PC-3 (cell line): ENCODE measurements at places on chromosomes 11 and 22.

DNA sequence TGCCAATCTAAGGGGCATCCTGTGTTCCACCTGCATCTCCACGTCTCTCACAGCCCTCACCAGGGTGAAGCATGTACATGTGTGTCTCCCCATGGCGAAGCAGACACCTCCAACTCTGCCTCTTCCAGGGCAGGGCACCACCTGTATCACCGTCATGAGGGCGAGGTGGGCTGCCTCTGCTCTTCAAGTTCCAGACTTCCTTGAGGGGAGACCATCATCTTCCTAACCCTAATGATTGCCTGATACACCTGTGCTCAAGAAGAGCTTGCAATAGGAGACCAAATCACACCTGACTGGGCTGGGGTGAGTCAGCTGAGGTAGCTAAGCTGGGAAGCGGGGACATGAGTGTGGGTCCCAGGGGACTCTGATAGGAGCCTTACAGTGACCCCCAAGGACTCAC is 43.7 kb downstream of the GAB4 start:
- no peak for DNase-seq

- peak; percentile 78 for DNase-seq
Measured at GRCh38 chr22:45268958-45269844, 15.5 kb upstream of the UPK3A start.

- DNase-seq, result no peak
Measured at GRCh38 chr11:7167976-7168740, 79.4 kb downstream of the RBMXL2 start.

DNA sequence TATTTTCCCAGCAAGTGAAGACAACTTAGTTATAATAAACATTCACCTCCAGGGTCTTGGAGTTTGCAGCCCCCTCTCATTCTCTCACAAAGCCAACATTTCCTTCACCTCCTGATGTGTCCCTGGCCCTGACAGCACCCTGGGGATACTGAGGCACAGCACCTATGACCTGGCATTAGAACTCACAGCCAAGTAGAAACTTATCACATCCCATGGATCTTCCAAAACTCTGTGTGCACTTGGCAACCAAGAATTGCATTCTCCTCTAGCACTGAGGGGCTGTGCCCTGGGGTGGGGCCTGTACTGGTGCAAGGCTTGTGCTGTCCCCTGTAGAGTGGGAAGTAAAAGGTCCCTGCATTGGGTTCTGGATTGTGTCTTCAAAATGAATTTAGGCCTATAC is 116.7 kb upstream of the IGLL5 start:
- no peak for DNase-seq

GRCh38 chr22:49392841-49393510 is 434.7 kb downstream of the BRD1 start:
- DNase-seq, result no peak

DNA sequence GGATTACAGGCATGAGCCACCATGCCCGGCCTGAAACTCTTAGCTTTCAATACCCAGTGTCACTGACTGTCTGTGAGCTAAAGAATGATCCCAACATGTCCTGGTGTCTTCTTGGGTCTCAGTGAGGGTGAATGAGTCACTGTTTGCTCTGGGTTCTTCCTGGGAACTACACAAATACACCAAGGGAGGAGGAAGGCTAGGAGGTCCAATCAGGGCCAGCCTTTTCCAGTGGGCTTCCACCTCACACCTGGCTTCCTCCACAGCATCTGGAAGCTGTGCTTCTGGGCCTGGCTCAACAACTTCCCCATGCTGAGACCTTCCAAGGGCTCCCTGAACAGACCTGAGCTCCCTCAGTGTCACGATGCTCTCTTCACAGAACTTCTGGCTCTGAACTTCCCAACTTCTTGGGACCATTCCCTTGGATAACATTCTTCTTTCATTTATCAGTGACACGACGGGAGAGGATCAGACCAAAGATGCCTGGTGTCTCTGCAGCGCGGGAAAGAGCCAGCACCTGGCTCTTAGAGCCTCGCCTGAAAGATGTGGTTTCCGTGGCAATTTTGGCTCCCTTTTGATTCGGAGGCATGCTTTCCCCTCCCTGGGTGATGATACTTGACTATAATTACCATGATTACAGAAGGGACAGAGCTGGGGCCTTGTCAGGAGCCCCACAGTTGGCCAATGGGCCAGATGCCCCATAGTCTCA is 22.3 kb upstream of the CHRM4 start:
- peak; percentile 74 for DNase-seq

DNA sequence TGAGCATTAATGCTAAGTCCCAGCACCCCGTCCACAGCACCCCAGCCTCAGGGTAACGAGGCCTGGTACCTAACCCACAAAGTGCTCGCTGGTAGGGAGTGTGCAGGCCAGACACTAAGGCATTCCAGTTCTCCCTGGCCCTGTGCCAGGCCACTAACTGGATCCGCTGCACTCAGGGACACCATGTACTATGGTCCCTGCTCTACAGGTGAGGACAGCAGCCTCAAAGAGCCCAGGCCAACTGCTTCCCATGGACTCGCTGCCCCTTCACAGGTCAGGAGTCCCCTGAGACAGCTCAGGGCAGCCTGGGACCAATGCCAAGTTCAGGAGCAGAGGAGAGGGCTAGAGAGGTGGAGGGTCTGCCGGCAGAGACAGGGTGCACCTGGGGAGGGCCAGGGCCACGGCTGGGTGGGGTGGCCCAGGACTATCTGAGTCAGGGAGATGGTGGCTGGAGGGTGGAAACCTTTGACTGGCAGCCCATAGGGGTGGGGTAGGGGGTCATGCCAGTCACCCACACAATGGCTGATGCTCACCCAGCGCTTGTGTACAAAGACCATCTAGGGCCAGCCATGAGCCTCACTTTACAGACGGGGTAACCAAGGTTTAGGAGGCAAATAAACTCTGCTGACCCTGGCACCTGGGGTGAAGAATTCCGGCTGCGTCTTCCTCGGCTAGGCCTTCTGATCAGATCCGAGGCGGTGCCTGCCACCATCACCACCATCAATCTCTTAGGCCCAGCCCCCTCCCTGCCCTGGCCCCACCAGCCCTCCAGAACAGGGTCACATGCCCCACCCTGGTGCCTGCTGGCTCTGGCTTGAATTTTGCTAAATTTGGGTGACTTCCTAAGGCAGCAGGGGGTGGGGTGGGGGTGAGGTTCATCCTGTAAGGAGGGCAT is 5.6 kb downstream of the OSBPL5 start:
- no peak for DNase-seq

GRCh38 chr11:3642071-3642951 is 519 bp upstream of the ART5 start:
- DNase-seq, result peak; percentile 52

DNA sequence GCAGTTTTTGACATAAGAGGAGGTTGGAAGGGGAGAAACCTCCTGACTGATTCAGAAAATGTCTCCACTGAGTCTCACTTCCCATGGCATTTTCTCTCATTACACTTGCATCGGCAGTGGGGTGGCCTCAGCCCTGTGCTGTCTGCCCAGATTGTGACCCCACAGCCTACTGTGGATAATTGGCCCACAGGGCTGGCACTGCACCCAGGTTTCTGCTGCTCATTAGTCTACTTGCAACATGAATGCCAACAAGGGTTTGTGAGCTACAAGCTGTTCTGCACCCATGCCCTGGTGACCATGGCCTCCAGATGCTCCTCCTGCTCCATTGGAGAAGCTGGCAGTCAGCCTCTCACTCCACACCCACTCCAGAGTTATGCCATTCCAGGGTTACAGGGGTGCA is 296.0 kb downstream of the CTTN start:
- no peak for DNase-seq

- no peak for DNase-seq
Measured at GRCh38 chr11:32062540-32062939, 28.3 kb upstream of the RCN1 start.

GRCh38 chr22:44709881-44710392 is 7.9 kb downstream of the PRR5 start:
- DNase-seq, result no peak

GRCh38 chr11:13720940-13721339 is 52.5 kb downstream of the FAR1 start:
- DNase-seq, result peak; percentile 30

DNA sequence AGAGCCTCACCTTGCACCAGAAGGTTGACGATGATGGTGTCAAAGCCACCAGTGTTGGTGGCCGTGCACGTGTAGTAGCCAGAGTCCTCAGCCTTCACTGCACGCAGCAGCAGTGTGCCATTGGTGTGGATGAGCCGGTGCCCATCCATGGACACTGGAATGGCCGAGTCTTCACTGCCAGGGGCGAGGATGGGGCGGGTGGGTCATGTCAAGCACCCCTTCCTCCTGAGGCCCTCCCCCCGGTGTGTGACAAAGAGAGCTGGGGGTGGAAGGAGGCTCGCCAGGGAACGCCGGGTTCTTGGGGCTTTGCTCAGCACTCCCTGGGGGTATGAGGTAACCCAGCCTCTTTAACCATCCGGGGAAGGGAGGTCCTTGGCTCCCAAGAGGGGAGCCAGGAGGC is 111.6 kb downstream of the CEP164 start:
- DNase-seq, result no peak

DNA sequence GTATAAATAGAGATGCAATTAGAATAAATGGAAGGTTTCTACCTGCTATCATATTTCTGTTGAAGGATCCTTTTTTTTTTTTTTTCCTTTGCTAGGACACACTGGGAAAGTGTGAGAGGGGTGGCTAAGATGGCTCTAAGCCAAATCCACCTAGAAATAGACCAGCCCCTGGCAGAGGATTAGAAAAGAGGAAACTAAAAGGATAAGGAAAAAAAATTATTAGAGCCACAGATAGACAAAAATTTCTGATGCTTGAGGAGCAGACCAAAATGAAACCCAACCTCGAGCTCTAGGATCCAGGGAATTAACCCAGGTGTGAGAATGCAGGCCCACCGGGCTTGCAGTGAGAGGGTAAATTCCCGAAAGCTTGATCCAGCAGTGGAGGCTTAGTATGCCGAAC is 262.3 kb downstream of the CADM1 start:
- DNase-seq, result no peak

DNA sequence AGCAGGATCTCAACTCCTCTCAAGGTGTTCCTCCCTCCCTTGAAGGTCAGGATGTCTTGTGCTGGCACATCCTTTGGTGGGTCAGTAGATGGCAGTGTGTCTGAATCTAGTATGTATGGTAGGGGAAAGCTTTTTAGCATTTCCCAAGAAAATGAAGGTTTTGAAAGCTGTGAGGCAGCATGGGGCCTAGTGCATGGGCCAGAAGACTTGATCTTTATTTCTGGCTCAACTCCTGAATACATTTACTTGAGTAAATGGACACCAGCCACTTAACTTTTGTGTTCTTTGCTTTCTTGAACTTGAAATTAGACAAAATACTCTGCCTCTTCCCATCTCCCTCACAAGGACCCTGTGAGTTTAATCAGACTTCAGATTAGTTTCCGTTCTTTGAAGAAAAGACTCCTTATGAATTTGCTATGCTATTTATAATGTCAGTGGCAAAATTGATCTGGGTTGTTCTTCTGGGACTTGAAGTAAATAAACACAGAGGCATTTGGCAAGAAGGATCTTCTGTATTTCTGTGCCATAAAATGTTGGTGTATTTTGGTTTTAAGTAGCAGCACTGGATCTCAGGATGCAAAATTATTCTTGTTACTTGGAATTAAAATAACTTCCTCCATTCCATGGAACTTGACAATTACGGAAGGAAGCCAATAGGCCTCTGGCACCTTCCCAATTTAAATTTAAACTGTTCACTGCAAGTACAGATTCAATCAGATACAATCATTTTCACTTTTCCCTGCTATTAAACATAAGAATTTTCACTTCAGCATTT is 288.8 kb downstream of the CASP12 start:
- DNase-seq, result peak; percentile 75

DNA sequence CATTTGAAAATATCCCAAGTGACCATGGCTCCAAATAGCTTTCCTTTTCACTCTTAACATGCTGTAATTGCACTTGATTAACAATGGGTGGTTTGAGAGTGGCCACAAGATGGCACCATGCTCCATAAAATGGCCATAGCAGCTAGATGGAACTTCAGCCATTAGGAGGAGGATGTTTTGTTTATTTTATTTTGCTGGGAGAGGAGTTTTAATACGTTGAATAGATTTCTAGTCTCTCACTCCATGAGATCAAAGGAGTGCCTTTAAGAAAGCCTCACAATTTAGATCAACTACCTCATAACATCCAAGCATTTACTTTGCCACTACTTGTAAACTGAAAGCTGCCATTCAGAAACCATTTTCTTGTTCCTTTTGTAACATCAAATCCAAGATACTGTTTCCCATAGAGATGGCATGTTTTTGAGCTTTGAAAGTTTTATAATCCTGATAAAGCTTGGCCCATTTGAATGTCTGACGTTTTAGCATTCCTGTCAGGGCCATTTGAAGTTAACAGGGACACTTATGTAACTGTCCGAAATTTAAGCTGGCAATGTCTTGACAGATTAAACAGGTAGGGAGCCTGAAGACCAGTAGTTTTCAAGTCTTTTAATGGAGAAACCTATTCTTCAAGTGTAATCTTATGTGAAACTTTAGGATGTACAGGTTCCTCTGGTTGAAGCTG is 4.7 kb downstream of the FEN1 start:
- peak; percentile 88 for DNase-seq

DNA sequence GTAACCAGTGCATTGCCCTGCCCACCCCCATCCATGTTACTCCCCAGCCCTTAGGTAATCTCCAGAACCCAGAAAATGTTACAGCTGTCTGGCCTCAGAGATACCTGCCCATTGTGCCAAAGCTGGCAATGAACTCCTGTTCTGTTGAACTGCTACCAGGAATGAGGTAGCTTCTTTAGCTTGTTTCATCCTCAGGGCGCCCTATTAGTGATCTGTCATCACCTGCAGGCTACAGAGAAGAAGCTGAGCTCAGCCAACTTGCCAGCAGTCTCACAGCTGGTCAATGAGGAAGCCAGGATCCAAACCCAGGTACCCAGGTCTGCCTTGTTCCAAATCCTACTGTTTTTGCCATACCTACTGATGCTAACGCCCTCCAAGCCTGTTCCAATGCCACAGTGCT is 88.7 kb downstream of the GALNT18 start:
- DNase-seq, result no peak

GRCh38 chr11:83639995-83640758 is 354.0 kb upstream of the CCDC90B start:
- DNase-seq, result no peak

- DNase-seq, result peak; percentile 26
Measured at GRCh38 chr11:46352063-46352841, 5.0 kb downstream of the DGKZ start.

- no peak for DNase-seq
Measured at GRCh38 chr11:109062445-109062844, 359.5 kb upstream of the C11orf87 start.

GRCh38 chr11:76978818-76979217 is 55.4 kb upstream of the B3GNT6 start:
- DNase-seq, result no peak
